ENCODE measurements at places on chromosomes 12 and 14.

DNA sequence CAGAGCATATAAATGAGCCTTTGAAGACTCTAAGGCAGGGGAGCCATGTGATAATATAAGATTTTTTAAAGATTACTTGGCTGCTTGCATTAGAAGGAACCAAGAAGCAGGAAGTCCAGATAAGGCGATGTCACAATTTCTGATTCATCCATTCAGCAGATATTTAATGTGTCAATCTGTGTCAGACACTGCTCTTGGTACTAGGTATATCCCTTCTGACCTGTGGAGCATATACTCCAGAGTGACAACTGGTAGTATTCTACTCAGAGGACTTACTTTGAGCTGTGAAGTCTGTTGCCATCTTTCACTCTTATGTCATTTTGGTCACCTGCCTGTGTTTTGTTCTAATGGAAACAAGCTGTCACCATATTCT is 10.7 kb downstream of the EID3 start:
- DNase-seq, result no peak

- no peak for DNase-seq
Observed at GRCh38 chr12:108282676-108283075, 56.4 kb downstream of the CMKLR1 start.

GRCh38 chr14:38001501-38001900 is 206.2 kb upstream of the SSTR1 start:
- DNase-seq, result no peak

DNA sequence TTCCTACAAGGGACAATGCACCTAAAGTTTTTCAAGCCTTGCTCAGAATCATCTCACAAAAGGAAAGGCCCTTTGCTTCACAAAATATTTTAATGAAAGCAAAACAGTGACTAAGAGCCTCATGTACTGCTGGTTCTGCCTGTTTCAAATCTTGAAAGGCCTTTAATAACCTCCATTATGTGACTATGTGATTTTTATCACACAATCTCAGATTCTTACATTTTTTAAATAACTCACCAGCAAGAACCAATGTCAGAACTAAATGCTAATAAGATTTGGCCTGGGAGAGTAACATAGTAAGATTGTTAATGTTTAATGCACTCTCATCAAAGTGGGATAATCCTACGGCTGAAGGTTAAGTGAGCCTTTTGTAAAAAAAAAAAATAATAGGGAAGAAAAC is 378.9 kb downstream of the RGS6 start:
- DNase-seq, result no peak

DNA sequence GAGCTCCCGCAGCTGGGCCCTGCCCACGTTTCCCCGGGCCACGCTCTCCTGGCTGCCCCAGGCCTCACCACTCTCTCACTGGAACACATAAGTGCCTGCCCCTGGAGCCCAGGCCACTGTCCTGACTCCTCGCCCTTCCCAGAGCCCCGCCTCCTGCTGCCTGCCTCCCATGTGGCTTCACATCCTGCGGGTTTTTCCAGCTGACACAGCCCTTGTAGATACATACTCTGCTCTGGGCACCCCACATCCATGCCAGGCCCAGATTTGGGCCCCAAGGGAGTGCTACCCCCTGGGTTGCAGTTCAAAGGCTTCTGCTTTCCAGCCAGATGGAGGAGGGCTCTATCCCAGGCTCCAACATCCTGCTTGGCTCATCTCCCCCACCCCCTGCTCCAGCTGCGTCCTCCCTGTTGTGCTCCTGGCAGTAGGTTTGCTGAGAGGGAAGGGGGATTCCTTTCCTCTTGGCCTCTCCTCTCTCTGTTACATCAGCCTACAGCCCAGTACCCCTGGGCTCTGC is 60.1 kb downstream of the TSPAN9 start:
- no peak for DNase-seq

DNA sequence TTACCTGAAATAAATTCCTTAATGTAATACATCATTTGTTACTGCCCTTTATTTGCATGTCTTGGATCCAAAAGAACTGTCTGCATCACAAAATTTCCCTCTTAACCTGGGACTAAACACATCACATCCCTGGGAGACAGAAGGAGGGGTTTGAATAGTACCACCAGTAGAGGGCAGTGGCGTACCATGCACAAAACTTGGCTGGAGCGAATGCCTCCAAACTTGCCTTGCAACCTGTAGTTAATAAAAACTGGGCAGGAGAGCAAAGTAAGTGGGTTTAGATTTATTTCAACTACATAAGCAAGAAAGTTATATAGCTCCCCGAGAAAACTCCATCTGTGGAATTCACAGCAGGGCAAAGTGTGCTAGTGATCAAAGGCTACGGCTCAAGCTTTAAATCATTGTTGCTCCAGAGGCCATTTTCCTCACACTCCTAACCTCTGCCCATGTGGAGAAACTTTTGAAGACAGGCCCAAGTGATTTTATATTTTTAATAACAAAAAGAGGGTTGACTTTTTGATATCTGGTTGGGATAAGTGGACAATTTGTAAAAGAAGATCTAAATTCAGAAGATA is 1176.7 kb upstream of the SEL1L start:
- no peak for DNase-seq

GRCh38 chr12:101186291-101186690 is 23.7 kb downstream of the SLC5A8 start:
- no peak for DNase-seq

DNA sequence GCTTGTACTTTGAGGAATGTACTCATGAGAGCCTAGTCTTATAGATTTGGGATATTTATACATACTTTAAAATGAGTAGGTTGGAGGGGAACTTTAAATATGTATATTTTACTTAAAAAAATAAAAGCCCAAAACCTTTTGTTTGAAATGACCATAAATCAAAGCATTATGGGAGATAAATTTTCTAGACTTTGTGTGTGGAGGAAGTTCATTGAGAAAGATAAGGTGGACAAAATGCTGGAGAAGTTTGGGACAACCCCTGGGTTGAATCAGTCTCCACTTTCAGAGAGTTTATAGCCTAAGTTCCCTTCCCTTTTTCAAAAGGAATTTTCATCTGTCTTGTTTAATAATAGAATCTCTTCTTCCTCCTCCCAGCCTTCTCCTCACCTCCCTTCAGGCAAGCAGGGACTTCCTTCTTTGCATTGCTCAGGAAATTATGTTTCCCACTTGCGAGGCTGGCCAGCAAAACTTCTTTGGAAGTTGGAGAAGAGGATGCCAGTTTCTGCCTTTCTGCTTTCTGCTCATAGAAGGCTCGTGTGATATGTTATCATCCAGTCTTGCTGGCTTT is 54.2 kb downstream of the CHST11 start:
- no peak for DNase-seq

DNA sequence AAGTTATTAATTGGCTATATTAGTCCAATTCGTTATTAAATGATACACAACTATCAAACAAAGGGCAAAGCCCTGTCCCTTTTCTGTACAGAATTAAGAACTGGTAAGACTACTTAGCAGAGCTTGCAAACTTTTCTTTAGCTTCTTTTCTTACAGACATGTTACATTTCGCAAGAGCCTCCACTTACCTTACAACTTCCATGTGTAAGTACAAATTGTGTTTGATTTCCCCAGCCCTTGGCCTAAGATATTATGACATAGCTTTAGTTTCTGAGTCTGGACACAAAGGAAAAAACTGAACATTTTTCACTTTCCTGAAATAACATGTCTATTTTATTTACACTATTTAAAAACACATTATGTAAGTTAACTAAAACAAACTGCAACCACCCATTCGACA is 1.7 kb downstream of the ATF7 start:
- no peak for DNase-seq

DNA sequence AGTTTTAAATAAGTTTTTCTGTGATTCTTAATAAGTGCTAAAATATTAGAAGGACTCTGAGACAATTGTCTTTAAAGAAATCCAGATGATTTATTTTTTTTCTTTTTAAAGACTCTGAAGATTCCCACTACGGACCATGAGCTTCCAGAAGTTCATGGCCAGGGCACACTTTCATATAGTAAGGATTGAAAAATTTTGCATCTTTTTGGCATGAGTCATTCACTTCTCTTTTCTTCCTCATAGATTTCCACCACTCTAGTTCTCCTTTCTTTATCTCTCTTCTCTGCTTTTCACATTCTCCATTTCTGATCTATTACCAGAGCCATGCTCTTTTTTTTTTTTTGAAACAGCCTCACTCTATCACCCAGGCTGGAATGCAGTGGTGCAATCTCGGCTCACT is 385.8 kb downstream of the FLRT2 start:
- DNase-seq, result no peak

GRCh38 chr12:52125476-52125900 is 46.0 kb downstream of the SMIM41 start:
- DNase-seq, result no peak

- DNase-seq, result no peak
Observed at GRCh38 chr14:78592616-78593219, 422.5 kb downstream of the NRXN3 start.

- no peak for DNase-seq
Observed at GRCh38 chr14:73824536-73824935, 27.1 kb upstream of the PTGR2 start.

DNA sequence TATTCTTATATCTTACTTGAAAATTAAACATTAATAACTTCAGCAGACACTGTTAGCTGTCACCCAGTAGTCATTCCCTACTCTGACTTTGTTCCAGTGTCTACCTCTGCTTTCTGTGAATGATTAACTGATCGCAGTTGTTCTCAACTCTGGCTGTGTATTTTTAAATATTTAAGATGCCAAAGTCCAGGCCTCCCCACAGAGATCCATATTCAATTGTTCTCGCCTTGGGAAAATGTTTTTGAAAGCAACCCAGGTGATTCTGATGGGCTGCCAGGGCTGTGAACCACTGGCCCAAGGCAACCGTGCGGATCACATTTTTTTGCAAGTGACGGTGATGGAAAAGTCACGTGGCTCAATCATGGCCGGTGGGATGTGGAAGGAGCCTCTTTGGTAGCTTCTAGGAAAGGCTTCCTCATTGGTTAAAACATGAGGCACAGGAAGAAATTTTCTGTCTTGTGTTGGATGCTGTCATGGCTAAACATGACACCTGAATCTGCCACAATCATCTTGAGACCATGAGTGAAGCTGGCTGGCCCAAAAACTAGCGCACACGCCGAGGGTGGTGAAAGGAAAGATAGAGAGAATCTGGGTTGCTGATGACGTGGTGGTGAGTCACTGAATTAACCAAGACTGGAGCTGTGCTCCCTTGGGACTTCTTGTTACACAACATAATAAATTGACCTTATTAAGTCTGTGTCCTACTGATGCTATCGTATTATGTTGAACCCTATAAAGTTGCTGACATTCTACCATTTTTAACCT is 37.2 kb downstream of the RDH12 start:
- DNase-seq, result peak; percentile 82

GRCh38 chr12:107731366-107731765 is 29.6 kb downstream of the PRDM4 start:
- DNase-seq, result no peak

DNA sequence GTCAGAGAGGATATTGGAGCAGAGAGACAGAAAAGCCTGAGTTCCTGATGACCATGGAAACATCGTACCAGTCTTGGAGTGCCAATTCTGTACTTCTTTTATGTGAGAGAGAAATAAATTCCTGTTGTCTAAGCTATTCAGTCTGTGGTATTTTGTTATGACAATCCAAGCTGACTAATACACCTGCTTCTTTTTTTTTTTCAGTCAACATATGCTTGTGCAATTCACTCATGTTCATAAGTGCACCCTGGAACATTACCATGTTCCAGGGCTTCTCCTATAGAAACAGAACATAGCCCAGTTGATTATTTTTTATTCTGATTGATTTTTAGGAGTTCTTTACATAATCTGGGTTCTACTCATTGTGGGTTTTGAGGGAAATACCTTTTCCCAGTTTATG is 1.7 kb upstream of the CHPT1 start:
- DNase-seq, result no peak

GRCh38 chr14:98949481-98950135 is 322.4 kb downstream of the BCL11B start:
- no peak for DNase-seq

GRCh38 chr14:67343601-67344230 is 15.9 kb downstream of the ATP6V1D start:
- DNase-seq, result no peak

GRCh38 chr12:1527789-1528188 is 66.6 kb downstream of the FBXL14 start:
- peak; percentile 83 for DNase-seq

DNA sequence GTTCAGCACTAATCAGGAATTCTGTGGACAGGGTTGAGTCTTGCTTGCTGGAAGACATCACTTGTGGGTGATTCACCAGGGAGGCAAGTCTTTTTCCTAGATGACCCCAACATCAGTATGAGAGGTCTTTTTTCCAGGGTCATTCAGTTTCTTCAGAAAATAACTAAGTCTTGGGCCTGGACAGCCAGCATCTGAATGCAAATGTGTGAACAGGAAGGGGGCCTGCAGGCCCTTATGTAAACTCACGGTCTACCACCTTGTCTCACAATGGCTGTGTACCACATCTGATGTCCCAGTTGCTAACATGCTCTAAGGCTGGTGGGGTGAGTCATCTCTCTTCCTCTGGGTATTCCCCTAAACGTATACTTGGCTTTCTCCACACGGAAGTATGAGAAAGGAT is 79.2 kb downstream of the HECTD4 start:
- DNase-seq, result peak; percentile 47

DNA sequence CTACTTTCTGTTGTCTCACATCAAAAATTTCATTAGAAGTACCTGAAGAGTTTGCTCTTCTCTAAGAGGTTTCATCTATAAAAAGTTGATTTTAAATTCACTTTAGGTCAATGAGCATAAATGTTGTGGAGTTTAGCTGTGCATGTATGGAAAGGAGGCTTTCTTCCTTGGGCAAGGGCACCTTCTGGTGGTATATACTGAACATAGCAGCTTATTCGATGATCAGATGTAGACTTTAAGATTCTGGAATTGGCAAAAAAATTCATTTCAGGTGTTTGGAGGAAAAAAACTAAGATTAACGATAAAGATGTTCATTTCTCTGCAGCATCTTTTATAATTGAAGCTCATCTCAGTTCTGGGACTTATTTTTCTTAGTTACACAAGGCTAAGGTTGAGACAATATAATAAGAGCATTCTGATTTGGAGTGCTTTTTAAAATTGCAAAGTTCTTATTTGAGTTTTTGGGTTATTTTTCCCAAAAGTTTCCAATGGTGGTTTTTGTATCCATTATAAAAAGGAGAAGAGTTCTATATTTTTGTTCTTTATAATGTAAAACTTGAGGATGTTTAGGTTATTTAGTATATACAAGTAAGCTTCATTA is 46.8 kb downstream of the TMEM117 start:
- DNase-seq, result no peak

DNA sequence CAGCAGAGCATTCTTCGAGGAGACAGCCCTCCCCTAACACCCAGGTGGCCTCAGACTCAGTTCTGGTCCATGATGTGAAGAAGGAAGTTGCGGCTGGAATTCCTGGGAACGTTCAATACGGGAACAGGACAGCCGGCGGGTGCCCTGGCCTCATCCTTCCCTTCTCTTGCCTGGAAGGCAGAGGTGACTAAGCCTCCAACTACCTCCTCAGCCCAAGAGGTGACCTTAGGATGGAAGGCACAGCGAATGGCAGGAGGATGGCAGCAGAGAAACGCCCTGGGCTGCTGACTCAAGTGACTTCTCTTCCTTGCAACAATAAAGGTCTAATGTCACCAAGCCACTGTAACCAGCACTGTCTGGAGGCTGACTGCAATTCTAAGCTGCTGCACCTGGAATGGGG is 36.1 kb downstream of the DHX37 start:
- no peak for DNase-seq

GRCh38 chr12:68279227-68280054 is 26.0 kb upstream of the IL22 start:
- no peak for DNase-seq
